ENCODE measurements at places on chromosomes 16 and 17.

GRCh38 chr17:76538281-76538931 lies 897 bp upstream of the CYGB start:
- no peak for DNase-seq

DNA sequence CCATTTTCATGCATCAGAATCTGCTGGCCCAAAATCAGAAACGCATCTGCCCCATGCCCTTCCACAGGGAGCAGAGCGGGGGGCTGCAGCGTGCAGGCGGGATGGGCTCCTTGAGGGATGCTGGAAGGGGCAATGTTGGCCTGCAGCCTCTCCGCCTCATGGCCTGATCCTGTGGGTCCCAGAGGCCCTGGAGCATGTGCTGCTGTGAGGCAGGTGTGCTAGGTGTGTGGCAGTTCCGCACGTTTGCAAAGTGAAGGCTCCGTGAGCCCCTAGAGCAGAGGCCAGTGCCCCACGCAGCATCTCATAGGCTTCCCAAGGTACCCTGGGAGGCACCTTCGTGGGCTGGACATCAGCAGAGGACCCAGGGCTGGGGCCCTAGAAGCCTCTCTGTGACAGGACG lies 36.4 kb upstream of the CDH15 start:
- no peak for DNase-seq

DNA sequence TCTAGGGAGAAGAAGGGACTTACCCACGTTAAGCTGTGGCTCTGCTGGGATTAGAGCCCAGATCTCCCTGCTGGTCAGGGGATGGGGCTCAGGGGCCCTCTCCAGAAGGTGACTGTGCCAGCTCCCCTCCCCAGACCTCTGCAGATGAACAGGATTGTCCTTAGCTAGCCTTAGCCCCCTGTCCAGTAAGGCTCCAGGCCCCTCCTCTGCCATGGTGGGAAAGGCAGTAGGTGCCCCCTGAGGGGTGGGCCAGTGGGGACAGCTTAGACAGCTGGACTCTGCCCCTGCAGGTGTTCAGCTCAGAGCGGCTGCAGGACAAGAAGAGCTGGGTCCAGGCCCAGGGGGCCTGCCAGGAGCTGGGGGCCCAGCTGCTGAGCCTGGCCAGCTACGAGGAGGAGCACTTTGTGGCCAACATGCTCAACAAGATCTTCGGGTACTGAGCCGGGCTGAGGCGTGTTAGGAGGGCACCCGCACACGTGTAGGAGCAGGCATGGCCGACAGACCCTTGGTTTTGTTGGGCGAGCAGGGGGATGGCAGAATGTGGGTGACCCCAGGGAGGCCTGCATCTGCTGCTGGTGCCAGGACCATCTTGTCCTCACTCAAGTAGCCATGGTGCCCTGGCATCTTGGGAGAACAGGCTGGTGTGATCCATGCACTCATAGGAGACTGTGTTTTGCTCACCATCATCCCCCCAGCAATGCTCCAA lies 50.9 kb downstream of the MRC2 start:
- DNase-seq, result no peak

GRCh38 chr17:10210151-10210574 lies 11.8 kb upstream of the GAS7 start:
- DNase-seq, result no peak

DNA sequence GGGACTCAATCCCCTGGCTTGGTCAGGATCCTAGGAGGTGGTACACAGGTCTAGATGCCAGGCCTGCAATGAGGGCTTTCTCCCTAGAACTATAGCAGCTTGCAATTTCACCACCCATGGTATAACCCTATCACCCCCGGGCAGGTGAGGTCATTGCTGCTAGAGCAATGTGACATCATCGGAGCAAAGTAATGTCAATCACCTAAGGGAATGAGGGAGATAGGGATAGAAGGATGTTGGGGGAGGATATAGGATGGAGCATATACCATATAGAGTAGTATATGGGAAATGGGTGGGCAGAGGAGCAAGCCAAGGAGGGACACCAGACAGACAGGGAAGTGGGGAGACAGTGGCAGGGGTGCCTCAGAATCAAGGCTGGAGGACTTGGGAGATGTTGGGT lies 3.3 kb downstream of the KCNH4 start:
- no peak for DNase-seq

DNA sequence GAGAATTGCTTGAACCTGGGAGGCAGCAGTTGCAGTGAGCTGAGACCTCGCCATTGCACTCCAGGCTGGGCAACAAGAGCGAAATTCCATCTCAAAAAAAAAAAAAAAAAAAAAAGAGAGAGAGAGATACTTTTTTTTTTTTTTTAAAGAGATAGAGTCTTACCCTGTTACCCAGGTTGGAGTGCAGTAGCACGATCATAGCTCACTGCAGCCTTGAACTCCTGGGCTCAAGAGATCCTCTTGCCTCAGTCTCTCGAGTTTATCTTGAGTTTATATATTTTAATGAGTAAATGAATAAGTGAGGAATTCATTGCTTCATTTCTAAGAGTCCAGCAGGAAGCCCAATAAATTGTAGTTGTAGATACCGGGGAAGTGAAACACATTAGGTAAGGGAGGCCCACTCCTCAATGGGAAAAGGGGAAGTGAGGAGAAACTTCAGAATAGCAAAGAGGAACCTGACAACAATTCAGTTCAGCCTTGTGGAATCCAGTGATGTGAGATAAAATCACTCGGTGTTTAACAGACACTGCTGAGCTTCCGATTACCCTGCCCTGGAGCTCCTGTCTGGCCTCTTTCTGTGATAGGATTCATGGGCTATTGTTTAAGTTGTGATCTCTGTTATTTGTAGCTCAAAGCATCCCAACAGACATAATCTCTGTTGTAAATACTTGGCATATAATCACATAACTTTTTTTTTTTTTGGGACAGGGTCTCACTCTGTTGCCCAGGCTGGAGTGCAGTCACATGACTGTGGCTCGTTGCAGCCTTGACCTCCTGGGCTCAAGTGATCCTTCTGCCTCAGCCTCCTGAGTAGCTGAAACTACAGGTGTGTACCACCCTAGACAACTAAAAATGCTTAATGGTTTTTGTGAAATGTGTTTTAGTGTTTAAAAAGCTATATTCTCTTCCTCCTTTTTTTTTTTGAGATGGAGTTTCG lies 15.8 kb upstream of the ITGAM start:
- no peak for DNase-seq

- no peak for DNase-seq
Observed at GRCh38 chr16:11327277-11328171, 17.7 kb upstream of the RMI2 start.

DNA sequence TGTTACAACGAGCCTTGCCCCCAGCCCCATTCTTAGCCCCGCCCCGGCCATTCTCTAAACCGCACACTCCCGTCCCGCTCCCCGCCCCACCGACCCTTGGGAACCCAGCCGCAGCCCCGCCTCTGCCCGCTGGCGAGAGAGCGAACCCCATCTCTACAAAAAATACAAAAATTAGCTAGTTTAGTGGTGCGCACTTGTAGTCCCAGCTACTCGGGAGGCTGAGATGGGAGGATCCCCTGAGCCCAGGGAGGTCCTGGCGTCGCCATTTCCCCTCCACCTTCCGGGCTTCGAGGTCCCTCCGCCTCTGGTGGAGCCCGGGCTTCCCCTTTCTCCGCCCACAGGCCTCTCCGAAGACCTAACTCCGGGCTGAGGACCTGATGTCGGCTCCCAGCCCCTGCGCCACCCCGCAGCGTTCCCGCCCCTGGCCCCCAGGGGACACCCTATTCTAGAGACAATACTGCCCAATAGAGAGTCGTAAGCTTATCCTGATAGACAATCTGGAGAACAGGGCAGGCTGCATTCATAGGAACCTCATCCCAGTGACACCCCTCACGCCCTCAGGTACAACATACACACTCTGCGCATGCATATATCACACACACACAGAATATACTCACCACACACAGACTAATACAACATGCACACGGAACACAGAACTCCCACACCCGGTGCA lies 480 bp upstream of the PROCA1 start:
- no peak for DNase-seq

DNA sequence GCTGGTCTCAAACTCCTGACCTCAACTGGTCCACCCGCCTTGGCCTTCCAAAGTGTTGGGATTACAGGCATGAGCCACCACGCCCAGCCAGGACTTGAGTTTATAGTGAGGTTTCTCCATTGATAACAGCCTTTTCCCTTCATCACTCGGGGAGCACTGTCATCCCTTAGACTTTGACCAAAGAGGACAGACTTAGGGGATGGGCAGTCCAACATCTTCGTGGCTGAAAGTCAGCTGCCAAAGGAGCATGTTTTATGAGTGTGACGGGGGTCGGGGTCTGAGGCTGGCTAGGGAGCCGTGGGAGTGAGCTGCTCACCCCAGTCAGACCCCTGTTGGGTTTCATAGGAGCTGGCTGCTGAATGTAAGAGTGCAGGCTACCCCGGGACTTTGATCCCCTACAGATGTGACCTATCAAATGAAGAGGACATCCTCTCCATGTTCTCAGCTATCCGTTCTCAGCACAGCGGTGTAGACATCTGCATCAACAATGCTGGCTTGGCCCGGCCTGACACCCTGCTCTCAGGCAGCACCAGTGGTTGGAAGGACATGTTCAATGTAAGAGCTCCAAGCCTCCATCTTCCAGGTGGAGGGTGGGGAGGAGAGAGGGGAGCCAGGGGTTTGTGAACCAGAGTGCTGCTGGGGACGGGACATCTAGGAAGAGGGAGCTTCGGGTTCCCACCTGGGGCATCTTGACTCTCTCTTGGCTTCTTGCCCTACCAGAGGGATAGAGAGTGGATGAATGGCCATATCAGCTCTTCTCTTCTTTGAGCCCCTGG lies 3.1 kb downstream of the DHRS11 start:
- no peak for DNase-seq

DNA sequence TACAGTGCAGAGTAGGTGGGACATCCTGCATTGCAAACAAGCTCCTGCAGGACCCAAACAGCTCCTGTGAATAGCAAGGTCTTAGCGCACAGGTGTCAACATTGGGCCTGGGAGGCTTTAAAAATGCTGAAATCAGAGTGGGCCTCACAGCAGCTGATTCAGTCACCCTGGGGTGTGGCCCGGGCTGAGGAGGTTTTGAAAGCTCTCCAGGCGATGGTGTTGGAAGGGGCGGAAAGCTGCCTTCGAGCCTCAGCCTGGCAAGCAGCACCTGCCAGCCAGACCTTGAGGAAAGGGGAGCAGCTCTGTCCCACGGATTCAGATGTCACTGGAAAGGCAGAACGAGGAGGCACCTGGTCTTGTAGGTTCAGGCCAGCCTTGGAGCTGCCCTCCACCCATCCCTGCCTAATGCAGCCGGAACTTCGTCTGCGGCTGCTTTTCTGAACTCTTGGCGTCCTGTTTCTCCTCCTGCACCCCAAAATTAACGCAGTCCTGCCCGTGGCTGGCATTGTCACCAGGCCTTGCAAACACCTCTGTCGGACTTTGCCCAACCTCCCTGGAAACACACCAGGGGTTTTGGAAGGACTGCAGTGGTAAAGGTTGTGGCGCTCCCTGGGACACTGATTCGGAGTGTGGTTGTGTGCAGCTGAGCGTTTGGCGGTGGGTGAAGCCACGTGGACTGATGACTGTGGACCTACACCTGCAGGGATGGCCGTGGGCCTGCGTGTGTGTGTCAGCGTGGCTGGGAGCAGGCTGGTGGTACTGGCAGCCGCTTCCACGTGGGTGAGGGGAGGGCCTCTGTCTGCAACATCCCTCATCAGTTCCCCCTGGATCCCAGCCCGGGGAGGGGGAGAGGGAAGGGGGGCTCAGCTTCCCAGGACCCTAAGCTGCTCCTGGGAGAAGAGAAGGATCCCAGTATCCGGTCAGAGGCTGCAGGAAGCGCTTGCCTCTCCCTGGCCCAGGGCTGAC lies 3.4 kb downstream of the NECAB2 start:
- no peak for DNase-seq

DNA sequence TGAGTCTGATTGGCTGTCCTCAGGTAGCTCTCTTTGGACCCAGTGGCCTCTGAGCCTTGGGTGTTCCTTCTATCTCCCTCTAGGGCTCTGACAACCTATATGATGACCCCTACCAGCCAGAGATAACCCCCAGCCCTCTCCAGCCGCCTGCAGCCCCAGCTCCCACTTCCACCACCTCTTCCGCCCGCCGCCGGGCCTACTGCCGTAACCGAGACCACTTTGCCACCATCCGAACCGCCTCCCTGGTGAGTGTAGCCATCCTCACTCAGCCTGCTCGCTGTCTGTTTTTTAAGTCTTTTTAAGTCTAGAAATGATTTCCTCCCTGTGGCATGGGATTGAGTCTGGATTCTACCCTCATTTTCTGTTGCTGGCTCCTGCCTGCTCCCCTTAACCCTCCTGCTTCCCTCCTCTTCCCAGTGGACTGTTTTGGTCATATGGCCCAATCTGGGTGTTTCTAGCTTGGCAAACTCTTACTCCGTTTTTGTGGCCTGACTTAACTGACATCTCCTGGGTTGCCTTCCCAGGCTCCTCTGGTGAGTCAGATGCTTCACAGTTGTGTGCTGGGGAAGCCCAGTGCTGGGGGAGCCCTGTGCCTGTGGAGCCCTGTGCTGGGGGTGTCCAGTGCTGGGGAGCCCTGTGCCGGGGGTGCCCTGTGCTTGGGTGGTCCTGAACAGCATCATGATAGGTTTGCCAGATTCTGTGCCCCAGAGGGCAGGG lies 9.9 kb downstream of the TAOK2 start:
- DNase-seq, result no peak

DNA sequence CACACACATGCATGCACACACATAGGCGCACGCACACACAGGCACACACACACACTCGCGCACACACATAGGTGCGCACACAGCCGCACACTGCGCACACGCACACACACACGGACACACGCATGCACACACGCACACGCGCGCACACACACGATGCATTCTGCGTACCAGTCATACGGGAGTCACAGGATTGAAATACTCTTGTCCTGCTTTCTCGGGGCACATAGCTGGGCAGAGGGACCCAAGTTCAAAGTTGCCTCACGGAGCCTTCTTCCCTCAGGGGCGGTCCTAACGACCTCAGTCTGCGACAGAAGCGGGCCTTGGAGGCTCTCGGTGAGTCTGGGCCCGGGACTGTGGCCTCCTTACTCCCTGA lies 56.0 kb downstream of the MRM1 start:
- DNase-seq, result no peak

Data from cortex of kidney (tissue), 1 donor.